ENCODE measurements at places on chromosomes 7 and 10.

DNA sequence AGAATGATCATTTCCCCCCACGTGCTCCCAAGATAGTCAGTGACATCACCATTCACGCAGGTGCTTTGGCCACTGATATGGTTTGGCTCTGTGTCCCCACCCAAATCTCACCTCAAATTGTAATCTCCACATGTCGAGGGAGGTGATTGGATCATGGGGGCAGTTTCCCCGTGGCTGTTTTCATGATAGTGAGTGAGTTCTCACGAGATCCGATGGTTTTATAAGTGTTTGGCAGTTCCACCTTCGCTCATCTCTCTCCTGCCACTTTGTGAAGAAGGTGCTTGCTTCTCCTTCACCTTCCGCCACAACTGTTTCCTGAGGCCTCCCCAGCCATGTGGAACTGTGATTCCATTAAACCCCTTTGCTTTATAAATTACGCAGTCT lies 205.4 kb upstream of the SH2B2 start:
- no peak for DNase-seq

DNA sequence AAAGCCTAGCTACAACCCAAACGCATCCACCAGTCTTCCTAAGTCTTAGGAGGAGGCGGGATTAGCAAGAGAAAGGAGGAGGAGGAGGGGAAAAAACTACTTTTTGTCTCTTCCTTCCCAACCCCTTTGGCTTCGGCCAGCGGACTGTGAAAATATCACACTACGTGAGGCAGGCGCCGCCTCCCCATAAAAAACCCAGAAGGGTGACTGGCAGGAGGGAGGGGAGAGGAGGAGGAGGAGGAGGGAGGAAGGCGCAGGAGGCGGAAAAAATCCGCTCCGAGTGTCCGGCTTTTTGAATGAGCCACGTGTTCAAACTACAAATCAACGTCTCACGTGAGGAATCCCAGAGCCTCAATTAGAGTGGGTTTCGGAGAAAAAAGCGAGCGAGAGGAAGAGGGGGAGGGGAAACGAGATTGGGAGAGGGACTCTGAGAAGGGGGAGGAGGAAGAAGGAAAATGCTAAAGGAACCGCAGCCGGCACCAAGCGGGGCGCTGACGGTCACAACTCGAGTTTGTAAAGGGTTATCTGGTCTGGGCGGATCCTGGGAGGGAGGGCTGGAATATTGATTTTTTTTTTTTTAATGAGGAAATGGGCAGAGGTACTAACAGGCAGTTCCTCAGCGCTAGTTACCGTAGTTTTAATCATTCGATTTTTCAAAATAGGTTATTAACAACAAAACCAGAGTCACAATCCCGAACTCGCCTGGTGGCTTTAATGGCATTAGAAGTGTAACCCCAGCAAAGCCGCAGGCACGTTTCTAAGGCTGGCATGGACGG lies at the start of gene IGF2BP3:
Gene IGF2BP3 (minus strand): TSS at position 162 of the 776 bp plus-strand sequence. CDS start 381 bp downstream, outside the sequence.
- DNase-seq: peak; percentile 90

DNA sequence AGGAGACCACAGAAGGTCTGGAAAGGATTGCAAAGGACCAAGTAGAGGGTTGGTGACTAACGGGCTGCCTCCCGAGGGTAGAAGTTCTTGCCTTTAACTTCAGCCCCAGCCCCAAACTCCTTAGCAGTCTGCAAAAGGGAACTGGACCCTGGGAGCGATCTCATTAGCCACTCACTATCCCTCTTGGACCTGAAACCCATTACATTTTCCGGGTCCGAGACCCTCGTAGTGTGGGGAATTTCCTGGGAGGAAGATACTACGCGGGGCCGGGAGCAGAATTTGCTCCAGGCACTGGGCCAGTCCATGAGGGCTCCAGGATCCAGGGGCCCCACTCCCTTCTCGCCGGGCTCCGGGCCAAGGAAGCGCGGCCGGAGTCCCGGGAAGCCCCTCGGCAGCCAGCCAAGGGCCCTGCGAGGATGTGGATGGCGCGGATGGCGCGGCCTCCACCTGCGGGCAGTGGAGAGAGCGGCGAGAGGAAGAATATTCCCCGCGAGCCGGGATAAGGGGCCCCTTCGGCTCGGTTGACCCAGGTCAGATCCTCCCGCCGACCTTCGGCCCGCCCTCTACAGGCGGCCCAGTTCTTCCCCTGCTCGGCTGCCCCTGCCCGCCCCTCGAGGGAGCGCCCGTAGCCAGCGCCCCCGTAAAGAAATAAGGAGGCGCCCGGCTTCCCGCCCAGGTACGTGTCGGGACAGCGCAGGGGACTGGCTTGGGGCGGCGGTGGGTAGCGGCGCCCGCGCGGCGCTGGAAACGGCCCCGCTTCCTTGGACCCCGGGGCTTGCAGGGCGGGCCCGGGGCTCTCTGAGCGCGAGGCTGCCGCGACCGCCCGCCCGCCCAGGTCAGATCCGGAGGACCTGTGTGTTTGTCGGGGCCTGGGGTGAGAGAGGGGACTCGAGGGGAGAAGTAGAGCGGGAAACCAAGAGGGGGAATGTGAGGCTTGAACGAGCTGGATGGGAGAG lies at the start of gene MYO3A:
Gene MYO3A (plus strand): TSS at position 577 of the 956 bp plus-strand sequence. CDS start 17,882 bp downstream, outside the sequence.
- no peak for DNase-seq

GRCh38 chr10:90306187-90306586 lies 551.7 kb downstream of the HTR7 start:
- DNase-seq: peak; percentile 75

DNA sequence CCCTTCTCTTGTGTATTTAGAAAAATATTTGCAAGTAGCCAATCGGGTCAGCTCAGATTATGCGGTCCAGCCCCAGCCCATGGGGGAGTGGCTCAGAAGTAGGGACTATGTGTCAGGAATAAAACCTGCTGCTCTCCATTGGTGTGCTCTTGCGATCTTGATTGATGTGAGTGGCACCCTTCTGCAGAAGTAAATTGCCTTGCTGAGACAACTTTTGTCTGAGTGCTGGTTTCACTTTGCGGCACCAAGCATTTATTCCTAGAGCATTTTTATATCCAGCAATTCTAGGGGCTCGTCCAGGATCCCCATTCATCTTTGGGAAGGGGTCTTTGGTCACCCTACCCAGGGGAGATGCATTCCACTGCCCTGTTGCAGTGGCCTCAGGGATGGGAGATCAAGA lies 26.1 kb upstream of the FAM221A start:
- DNase-seq: no peak

DNA sequence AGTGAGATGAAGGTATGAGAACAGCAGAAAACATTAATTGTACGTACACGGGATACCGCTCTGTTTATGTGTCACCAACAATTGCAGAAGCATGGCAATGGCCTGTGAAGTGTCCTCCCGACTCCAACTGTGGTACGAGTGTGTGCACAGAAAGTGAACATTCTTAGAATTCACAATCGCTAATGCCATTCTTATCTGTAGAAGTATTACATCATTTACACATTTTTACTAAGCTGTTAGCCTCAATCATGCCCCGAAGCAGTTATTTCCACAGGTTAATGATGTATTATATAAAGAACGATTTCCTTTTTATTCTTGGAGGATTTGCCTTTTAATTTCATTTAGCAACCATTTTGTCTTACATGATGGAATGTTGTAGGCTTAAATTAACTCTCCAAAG lies 103.4 kb downstream of the EVX1 start:
- DNase-seq: no peak

GRCh38 chr7:92773808-92774207 lies 62.6 kb downstream of the CDK6 start:
- DNase-seq: no peak

Measured in skeletal muscle cell (primary cell).